Activated gamma-delta T cell (primary cell): ENCODE measurements at places on chromosomes 16 and 17.

DNA sequence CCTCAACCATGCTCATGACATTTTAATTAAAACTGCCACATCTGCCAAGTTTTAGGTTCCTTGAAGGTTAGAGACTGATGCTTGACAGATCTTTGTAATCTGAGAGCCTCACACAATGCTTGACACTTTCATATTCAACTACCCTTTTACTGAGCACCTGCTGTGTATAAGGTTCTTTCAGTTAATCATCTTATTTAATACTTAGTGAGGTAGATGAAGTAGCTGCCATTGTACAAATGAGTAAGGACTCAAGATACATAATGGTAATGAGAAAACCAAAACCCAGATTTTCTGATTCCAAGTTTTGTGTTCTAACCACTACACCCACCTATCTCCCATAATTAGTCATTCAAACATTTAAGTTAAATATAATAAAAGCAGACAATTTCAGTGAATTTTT is 35.4 kb upstream of the ARL6IP1 start:
- no peak for DNase-seq

GRCh38 chr16:16780588-16780987 is 401.6 kb downstream of the NPIPA7 start:
- no peak for DNase-seq

DNA sequence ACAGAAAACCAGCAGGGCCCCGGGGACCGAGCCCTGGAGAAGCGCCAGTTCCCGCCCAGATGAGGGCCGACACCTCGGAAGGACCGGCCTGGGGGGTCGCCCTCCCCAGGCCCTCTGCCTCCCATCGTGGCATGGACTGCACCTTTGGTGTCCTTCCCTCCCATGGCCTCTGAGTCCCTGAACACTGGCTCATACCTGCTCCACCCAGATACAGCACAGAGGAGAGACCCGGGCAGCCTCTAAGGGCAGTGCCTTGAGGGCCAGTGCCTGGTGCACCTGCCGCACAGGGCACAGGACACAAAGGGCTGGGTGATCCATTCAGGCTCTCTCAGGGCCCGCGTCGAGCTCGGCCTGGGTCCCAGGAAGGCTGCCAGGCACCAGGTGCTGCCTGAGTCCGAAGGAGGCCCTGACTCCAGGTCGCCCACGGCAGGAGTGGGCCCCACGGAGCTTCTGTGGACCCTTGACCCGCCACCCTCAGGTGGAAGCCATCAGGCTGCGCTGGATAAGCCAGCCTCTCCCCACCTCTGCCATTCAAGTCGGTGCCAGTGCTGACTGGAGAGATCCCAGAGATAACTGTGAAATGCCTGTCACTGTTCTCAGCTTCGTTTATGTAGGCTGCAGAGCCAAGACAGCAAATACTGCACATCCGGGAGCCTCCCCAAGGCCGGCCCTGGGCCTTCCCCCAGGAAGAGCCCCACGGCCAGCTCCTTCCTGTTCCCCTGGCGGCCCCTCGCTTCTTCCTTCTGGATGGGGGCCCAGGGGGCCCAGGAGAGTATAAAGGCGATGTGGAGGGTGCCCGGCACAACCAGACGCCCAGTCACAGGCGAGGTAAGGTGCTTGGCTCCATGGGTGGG is at the start of gene ZG16B:
Gene ZG16B, plus strand, starts transcription at position 803 of the 854 bp plus-strand sequence. CDS start 139 bp downstream, outside the sequence.
- DNase-seq = no peak

DNA sequence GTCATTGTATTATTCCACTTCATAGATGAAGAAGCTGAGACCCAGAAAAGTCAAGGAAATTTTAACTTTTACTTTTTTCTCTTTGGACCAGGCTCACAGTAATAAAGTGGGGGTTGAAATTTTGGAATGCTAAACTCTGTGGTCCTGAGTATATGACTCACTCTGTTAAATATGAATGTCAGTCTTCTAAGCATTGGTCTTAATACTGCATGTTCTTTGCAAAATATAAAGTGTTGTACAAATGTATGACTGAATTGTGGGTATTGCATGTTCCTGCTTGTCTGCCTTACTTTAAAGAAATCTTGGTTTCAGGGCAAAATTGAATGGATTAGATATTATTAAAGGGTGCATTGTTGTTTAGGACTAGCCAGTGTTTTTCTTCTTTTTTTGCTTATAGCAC is 950.8 kb upstream of the GOT2 start:
- DNase-seq = no peak

DNA sequence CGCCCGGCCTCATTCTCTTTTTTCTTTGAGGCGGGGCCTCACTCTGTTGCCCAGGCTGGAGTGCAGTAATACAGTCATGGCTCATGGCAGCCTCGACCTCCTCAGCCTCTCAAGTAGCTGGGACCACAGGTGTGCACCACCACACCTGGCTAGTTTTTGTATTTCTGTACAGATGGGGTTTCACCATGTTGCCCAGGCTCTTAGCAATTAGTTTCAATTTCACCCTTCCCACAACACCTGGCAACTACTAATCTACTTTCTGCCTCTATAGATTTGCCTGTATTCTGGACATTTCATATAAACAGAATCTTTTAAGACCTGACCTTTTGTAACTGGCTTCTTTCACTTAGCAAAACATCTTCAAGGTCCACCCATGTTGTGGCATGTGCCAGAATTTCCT is 8.0 kb upstream of the NT5M start:
- DNase-seq = no peak

DNA sequence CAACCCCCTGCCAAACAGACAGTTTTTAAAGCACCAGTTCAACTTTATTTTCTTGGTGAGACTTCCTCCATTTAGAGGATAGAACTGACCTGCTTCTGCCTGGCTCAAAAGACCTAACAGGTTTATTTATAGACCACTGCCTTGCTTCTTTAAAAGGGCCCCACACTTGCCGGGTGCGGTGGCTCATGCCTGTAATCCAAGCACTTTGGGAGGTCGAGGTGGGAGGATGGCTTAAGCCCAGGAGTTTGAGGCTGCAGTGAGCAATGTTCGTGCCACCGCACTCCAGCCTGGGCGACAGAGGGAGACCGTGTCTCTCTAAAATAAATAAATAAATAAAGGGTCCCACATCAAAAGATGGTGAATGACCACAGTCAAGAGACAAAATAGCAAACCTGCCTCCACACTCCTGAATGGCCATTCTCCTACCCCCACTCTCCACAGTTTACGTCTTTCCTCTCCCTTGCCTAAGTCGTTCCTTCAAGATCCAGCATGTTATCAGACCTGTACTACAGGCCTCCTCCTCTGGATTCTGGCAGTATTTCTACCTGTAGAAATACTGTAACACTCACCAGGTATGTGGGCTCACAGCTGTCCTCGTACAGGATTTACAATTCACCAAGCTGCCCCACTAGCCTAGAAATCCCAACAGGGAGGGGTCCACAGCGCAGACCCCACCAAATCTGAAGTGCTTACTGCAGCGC is 95.6 kb downstream of the SMG6 start:
- no peak for DNase-seq

DNA sequence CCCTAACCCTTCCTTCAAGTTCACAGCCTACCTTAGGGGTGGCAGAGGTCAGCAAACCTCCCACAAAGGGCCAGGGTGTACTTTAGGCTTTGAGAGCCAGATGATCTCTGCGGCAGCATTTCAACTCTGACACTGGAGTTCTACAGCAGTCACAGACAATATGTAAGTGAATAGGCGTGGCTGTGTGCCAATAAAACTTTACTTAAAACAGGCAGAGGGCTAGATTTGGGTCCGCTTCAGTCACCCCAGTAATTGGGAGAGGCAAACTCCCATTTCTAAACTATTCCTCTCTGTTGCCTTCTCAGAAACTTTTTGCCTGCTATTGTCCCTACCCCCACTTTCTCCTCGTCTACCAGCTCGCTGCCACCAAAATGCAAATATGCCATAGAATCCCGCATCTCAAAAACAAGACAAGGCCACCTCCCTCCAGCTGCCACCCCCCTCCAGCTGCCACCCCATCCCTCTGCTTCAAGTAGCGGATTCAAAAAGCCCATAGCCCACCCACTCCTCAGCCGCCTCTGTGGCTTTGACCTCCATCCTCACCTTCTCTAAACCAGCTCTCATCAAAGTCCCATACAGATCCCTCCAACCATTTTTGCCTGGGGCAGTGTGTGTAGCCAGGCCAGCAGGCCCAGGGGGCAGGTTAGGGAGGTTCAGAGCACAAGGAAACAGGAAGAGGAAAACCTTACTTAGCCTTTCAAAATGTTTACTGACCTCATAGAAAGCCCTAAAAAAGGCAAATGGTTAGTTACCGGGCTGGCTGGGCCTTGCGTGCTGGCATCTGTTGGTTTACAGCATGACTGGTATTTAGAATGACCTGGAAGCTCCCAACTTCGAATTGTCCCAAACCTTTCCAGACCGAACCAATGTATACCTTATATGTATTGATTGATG is 19.9 kb upstream of the DNAH17 start:
- DNase-seq = no peak

DNA sequence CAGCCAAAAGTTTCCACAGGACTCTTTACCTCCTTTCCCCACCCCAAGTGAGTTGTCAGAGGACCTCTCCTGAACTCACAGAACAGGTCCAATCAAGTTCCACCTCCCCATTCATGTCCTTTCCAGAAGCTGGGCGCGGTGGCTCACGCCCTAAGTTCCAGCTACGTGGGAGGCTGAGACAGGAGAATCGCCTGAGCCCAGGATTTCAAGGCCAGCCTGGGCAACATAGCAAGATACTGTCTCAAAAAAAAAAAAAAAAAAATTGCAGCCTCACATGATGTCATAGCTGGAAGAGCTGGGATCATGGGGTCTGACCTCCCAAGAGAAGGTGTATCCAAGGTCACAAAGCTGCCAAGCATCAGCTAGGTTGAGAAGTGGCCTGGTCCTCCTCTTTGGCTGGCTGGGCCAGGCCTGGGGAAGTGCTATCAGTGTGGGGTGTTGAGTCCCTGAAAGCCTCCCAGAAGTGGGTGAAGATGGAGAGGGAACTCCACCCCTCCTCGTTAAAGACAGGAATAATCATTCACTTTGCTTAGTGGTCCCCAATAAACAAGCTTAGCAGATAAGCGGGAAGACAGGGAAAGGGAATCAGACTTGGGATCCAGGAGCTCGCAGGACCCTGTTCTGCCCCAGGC is 5.5 kb upstream of the MNT start:
- DNase-seq = no peak

DNA sequence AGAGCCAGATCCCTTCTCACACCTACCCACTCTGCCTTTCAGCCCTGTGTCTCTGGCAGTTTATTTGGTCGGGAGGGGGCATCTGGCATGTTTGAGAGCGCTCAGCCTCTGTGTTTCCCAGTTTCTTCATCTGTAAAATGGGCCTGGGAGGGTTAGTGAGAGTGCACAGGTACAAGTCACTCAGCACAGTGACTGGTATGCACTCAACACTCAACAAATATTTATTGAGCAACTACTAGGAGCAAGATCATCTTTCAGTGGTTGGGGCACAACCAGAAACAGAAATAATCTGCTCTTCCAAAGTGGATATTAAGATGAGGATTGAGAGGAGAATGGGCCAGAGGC is 13.7 kb upstream of the SRCIN1 start:
- no peak for DNase-seq

- DNase-seq = no peak
These were observed 2.1 kb downstream of the CMTM1 start for GRCh38 chr16:66568355-66568754.

- DNase-seq = no peak
These were observed 101.5 kb downstream of the CLEC16A start for GRCh38 chr16:11045846-11046245.

DNA sequence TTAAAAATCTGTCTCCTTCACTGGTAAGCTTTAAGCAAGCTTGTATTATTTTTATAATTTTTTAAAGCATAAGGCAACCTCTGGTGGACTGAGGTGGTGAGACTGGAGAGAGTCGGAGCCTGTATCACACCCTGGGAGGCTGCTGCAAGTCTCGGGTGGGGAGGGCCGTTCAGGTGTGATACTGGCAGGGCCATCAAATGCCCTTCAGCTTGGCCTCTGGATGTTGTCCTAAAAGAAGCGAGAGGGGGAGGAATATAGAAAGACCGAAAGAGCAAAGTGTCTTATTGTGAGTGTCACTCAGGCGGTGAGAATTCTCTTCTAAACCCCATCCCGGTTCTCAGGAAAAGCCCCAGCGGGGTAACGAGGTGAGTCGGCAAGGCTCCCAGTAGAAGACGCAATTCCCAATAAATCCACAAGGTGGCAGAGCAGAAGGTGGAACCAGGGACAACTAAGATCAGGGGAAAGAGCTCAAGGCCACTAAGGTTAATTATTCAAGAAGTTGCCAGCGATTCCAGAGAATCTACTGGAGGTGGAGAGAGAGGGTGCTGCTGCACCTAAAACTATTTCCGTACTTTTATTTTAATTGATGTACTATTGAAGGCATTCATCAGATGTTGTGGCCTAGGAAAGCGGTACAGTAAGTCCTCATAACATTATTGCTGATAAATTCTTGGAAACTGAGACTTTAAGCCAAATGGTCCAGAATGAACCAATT is 14.1 kb downstream of the C17orf67 start:
- no peak for DNase-seq

DNA sequence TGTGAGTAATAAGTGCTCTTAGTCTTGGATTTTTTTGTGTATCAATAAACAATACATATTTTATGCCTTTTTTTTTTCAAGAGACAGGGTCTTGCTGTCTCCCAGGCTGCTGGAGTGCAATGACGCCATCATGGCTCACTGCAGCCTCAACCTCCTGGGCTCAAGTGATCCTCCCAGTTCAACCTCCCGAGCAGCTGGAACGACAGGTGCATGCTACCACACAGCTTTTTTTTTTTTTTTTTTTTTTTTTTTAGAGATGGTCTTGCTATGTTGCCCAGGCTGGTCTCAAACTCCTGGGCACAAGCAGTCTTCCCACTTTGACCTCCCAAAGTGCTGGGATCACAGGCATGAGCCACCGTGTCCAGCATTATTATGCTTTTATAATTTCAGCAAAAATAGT is 13.0 kb downstream of the ACSF2 start:
- DNase-seq = no peak

- no peak for DNase-seq
These were observed 1.0 kb downstream of the ZNF319 start for GRCh38 chr16:57999366-57999970.

GRCh38 chr17:15442311-15443180 is 24.9 kb downstream of the CDRT4 start:
- no peak for DNase-seq

DNA sequence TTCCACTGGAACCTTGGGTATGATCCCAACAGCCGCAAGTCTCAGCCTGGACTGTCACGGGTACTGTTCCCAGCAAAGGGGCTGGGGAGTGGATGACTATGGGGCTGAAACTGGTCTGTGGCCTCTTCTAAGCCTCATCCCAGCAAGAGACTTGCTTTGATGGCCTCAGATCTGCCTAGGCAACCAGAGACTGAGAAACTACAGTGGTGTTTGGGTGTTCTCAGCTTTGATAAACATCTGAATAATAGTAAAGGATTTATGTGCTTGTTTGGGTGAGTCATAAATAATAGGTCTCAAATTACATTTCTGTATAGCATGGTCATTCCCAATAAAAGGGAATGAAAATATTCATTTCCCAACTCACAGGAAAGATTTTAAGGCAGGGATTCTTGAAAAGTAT is 30.2 kb upstream of the ULK2 start:
- no peak for DNase-seq

DNA sequence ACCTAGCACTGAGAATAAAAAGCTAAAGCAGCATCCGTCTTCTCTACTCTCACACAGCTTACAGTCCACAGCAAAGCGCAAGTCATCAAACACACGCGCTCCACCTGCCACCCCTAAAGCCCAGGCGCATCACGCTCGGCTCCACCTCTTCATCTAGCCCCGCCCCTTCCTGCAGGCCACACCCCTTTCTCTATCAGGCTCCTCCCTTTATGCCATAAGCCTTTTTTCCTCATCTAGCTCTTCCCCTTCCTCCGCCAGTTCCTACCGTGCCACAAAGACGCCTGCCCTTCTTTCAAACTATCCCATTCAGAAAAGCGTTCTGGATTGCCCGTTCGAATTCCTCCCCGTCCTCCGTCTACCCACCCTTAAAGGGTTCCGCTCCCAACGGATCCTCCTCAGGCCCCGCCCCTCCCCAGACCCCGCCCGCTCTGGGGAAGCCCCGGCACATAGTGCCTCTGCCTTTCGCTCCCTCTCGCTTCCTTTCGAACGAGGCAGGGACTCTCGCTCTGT is 417 bp downstream of the C16orf46 start:
- DNase-seq = peak; percentile 87
